Upper lobe of left lung (tissue), 6 donors: ENCODE measurements at places on chromosomes 1 and 21. TPM values are rescaled to one million over a fixed set of nuclear protein-coding genes. Genes with fewer than 3 reads are reported as not detected.

- no peaks in the 10 kb centered on the region for H3K27me3 ChIP-seq
- no peak for DNase-seq
- peak overlapping the region; percentile 73 for H3K27ac ChIP-seq
- H3K36me3 ChIP-seq: no peaks in the 10 kb centered on the region
Measured at GRCh38 chr1:221335161-221336101, 406.5 kb downstream of the DUSP10 start.

DNA sequence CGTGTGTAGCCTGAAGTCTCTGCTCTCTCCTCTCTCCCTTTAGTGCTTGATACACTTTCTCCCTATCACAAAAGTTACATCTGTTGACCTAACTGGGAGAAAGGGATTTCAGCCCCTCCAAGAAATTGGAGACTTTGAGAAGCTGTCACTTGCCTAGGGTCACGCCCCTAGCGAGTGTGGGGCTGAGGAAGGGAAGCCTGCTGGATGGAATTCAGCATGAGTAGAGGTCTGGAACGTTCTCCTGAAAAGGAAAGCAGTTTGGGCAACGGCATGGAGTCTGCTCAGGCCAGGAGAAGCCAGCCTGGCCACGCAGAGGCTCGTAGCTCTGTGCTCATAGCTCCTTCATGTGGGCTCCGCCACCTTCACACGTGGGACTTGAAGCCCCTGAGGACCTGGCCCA, 22.4 kb downstream of the COL16A1 start:
- H3K27ac ChIP-seq: no peak overlapping the region
- no peak for DNase-seq
- H3K36me3 ChIP-seq: no peaks in the 10 kb centered on the region
- H3K4me3 ChIP-seq: no peak overlapping the region
- H3K27me3 ChIP-seq: no peaks in the 10 kb centered on the region

- H3K27me3 ChIP-seq: no peaks in the 10 kb centered on the region
- no peak for DNase-seq
- no peak overlapping the region for H3K27ac ChIP-seq
- no peak overlapping the region for H3K4me3 ChIP-seq
Measured at GRCh38 chr21:32249511-32250280, 29.2 kb downstream of the MIS18A start.

DNA sequence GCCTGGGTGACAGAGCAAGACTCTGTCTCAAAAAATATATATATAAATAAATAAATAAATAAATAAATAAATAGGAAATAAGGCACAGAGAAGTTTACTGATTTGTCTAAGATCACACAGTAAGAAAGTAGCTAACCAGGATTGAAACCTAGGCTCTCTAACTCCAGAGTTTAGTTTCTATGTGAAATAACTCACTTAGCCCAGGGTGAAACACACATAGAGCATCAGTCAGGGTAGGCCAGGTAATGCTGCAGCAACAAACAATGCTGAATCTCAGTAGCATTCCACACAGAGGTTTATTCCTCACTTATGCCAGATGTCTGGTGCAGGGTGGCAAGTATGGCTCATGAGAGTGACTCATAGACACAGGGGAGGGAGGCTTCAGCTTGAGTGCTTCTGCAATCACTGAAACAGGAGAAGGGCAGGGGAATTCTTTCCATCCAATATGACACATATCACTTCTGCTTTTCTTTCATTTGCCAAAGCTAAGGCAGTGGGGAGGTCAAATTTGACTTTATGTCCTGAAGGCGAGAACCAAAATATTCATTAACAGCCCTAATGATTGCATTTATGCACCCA, 37.1 kb upstream of the KANK4 start:
- no peaks in the 10 kb centered on the region for H3K27me3 ChIP-seq
- no peaks in the 10 kb centered on the region for H3K36me3 ChIP-seq
- no peak overlapping the region for H3K4me3 ChIP-seq
- no peak overlapping the region for H3K27ac ChIP-seq
- no peaks in the 10 kb centered on the region for H3K4me1 ChIP-seq
- DNase-seq: no peak

GRCh38 chr1:167555971-167556714, 2.6 kb upstream of the CREG1 start:
- no peaks in the 10 kb centered on the region for H3K36me3 ChIP-seq
- no peak for DNase-seq
- H3K27me3 ChIP-seq: no peaks in the 10 kb centered on the region
- peaks cover 41% of the 10 kb centered on the region for H3K4me1 ChIP-seq

GRCh38 chr21:35280231-35280630, 231.1 kb upstream of the RUNX1 start:
- no peak overlapping the region for H3K4me3 ChIP-seq
- DNase-seq: no peak
- H3K27me3 ChIP-seq: no peaks in the 10 kb centered on the region
- H3K27ac ChIP-seq: no peak overlapping the region
- no peaks in the 10 kb centered on the region for H3K4me1 ChIP-seq

DNA sequence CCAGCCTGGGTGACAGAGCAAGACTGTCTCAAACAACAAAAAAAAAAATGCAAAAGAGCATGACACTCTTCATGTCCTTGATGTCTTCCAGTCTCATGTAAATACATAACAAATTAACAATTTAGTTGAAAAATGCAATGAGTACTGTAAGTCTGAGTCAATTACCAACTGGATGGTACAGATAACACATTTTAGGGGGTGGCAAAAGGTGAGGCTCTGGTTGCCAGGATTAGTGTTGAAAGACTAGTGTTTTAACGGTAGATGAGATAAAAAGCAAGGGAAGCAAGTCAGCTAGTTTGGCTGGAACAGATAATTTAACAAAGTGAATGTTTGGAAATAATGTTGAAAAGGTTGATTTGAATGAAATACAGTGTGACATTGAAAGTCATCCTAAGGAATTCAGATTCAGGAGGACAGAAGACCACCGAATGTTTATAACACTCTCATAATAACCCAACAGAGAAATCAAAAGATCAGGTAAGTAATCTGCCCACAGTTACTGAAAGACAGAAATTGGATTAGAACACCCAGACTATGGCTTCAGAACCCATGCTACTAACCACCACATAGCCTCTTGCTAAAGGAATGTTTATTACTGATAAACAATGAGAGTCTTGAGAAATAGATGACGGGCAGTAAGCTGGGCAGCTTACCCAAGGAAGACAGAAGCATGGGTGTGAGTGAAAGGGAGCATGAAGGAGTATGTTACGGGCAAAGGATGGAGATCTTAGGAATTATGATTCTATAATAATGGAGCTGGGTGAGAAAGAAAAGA, 312.4 kb downstream of the HMCN1 start:
- no peak overlapping the region for H3K4me3 ChIP-seq
- DNase-seq: no peak
- no peaks in the 10 kb centered on the region for H3K36me3 ChIP-seq

- H3K27me3 ChIP-seq: no peaks in the 10 kb centered on the region
- peaks cover 10% of the 10 kb centered on the region for H3K4me1 ChIP-seq
- H3K27ac ChIP-seq: no peak overlapping the region
Measured at GRCh38 chr1:212074313-212074712, 38.8 kb downstream of the DTL start.

GRCh38 chr1:21904704-21905520, 32.2 kb downstream of the HSPG2 start:
- no peak overlapping the region for H3K4me3 ChIP-seq
- peaks cover 75% of the 10 kb centered on the region for H3K4me1 ChIP-seq
- no peaks in the 10 kb centered on the region for H3K27me3 ChIP-seq
- peak; percentile 61 for DNase-seq
- H3K36me3 ChIP-seq: no peaks in the 10 kb centered on the region

GRCh38 chr1:212242288-212242984, 42.8 kb upstream of the PPP2R5A start:
- peaks cover 39% of the 10 kb centered on the region for H3K4me1 ChIP-seq
- peak overlapping the region; percentile 86 for H3K27ac ChIP-seq
- H3K4me3 ChIP-seq: no peak overlapping the region
- no peaks in the 10 kb centered on the region for H3K27me3 ChIP-seq

DNA sequence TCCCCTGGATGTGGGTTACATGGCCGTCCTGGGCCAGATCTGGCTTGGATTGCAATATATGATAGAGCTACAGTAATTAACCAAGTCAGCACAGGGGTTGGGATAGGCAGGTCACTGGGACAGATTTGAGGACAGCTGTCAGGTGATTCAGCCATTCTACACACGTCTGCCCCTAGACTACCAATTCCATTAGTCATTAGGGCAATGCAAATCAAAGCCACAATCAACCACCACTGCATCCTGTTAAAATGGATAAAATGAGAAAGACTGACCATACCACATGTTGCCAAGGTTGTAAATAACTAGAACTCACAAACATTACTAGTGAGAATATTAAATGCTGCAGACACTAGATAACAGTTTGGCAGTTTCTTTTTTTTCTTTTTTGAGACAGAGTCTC, 16.0 kb downstream of the C21orf58 start:
- no peak for DNase-seq
- H3K27me3 ChIP-seq: no peaks in the 10 kb centered on the region
- no peak overlapping the region for H3K27ac ChIP-seq
- no peaks in the 10 kb centered on the region for H3K4me1 ChIP-seq
- no peaks in the 10 kb centered on the region for H3K36me3 ChIP-seq
- no peak overlapping the region for H3K4me3 ChIP-seq

DNA sequence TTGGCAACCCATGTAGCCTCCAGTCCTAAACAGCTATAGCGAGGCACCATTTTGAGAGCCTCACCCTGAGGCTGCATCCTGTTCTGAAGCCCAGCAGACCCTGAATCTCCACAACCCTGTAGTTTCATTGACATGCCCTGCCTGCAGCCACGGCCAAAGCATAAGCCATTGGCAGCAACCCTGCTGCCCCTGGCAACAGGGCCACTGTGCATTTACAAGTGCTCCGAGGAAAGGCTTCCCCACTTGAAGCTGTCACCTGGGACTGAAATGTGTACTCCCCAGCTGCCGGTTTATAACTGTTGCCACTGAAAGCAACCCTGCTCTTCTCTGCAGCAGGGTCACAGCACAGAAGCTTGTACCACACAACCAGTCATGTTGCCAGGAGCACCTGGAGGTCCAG, 124.2 kb upstream of the OLFM3 start:
- H3K4me1 ChIP-seq: no peaks in the 10 kb centered on the region
- H3K36me3 ChIP-seq: no peaks in the 10 kb centered on the region
- no peak overlapping the region for H3K27ac ChIP-seq
- DNase-seq: no peak
- H3K27me3 ChIP-seq: no peaks in the 10 kb centered on the region

DNA sequence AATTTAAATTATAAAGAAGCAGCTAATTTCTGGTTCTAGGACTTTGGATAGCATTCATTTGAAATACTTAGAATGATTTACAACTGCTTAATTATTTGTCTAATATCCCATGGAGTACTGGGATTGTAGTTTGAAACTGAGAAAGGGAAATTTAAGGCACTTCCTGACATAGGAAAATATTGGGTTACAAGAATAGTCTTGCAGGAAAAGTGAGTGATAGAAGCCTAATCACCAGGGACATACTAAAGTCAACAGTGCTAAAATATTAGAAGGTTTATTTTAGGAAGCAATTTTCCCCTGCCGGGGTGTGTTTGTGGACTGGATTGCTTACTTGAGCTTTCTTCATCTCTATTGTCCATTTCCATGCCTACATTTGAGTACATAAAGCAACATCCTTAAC, 661.6 kb downstream of the ADGRL2 start:
- H3K27me3 ChIP-seq: no peaks in the 10 kb centered on the region
- H3K4me1 ChIP-seq: peaks cover 3% of the 10 kb centered on the region
- no peak overlapping the region for H3K4me3 ChIP-seq
- no peak for DNase-seq
- no peak overlapping the region for H3K27ac ChIP-seq

DNA sequence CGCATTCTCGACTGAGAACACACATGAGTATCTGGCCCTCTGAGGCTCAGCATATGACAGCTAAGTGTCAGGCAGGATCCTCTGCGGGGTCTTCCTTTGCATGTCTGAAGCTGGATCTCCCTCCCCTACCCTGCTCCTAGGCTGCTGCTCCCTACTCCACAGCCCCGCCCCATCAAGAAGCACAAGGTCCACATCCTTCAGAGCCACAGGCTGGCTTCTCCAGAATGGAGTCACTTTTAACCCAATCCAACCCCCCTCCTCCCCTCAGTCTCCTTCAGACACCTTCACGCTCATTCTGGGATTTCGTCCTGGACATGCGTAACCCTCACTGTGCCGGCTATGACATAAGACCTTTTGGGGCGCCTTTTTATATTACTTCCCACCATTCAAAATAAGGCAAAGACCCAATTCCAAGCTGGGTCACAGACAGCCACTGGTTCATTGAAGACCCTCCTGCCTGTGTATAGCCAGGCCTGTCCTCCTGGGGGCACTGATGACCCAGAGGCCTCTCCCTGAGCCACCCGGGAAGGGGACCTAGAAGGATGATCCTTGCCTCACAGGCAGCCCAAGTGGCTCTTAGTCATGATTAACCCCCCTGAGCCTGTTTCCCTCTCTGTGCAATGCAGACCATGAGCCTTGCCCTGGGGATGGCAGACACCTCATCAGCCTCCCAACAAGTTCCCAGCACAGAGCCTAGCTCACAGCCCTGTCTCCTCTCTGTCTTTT, 4.7 kb downstream of the ADGRB2 start:
- DNase-seq: no peak
- peaks cover 36% of the 10 kb centered on the region for H3K27me3 ChIP-seq
- H3K36me3 ChIP-seq: no peaks in the 10 kb centered on the region
- H3K27ac ChIP-seq: no peak overlapping the region

- H3K4me1 ChIP-seq: no peaks in the 10 kb centered on the region
- H3K4me3 ChIP-seq: no peak overlapping the region
- H3K36me3 ChIP-seq: no peaks in the 10 kb centered on the region
- no peak overlapping the region for H3K27ac ChIP-seq
- H3K27me3 ChIP-seq: no peaks in the 10 kb centered on the region
Measured at GRCh38 chr1:22363403-22364325, 88.0 kb upstream of the ZBTB40 start.

- peaks cover 26% of the 10 kb centered on the region for H3K36me3 ChIP-seq
- H3K27me3 ChIP-seq: no peaks in the 10 kb centered on the region
- DNase-seq: no peak
Measured at GRCh38 chr1:86375688-86376087, 20.4 kb downstream of the ODF2L start.

GRCh38 chr1:15345705-15346345, 63.9 kb upstream of the EFHD2 start:
- peak overlapping the region; percentile 57 for H3K27ac ChIP-seq
- no peaks in the 10 kb centered on the region for H3K27me3 ChIP-seq
- H3K4me1 ChIP-seq: peaks cover 7% of the 10 kb centered on the region
- H3K4me3 ChIP-seq: no peak overlapping the region
- DNase-seq: no peak

- no peaks in the 10 kb centered on the region for H3K36me3 ChIP-seq
- H3K27ac ChIP-seq: no peak overlapping the region
- H3K4me1 ChIP-seq: no peaks in the 10 kb centered on the region
- DNase-seq: no peak
- H3K27me3 ChIP-seq: no peaks in the 10 kb centered on the region
Measured at GRCh38 chr1:96464522-96464921, 257.1 kb upstream of the PTBP2 start.

- no peaks in the 10 kb centered on the region for H3K27me3 ChIP-seq
- H3K4me1 ChIP-seq: peaks cover 18% of the 10 kb centered on the region
- no peak overlapping the region for H3K27ac ChIP-seq
- peak overlapping the region; percentile 22 for H3K4me3 ChIP-seq
- H3K36me3 ChIP-seq: no peaks in the 10 kb centered on the region
Measured at GRCh38 chr1:178371933-178372388, 124.8 kb downstream of the CLEC20A start.

- H3K4me3 ChIP-seq: no peak overlapping the region
- no peak for DNase-seq
- no peak overlapping the region for H3K27ac ChIP-seq
- no peaks in the 10 kb centered on the region for H3K36me3 ChIP-seq
Measured at GRCh38 chr1:99429754-99430153, 165.5 kb downstream of the PLPPR4 start.

Gene DNAJC28
- total RNA-seq: 0.55 TPM

Gene ST6GALNAC3
- 10.5 TPM for total RNA-seq

Gene PDC
- total RNA-seq: not detected

Gene HAO2
- total RNA-seq: not detected

Gene ZBTB8A
- 5.1 TPM for total RNA-seq

Gene FMO5
- 105 TPM for total RNA-seq

Gene LRRC53
- total RNA-seq: not detected
